ENCODE measurements at places on chromosomes 12 and 14.
A peak's percentile ranks its signal among the peaks of the same experiment; 100 is the strongest.

DNA sequence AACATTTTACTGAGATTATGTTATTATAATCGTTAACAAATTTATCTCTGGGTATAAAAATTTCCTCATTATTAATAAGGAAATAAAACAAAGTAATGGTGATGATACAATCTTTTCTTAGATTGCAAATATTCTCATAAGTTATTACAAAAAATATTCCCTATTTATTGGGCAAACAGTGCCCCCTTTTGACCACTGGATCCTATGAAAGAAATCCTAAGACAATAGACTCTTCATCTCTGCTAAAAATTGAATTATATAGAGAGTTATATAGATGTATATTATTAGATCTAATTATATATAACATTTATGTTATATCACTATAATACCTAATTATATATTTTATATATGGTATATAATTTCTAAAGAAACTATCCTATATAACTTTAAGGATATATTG is 94.2 kb upstream of the FGD4 start:
- DNase-seq: peak; percentile 13

GRCh38 chr12:56565510-56566101 is 44.0 kb downstream of the RBMS2 start:
- DNase-seq: peak; percentile 79

DNA sequence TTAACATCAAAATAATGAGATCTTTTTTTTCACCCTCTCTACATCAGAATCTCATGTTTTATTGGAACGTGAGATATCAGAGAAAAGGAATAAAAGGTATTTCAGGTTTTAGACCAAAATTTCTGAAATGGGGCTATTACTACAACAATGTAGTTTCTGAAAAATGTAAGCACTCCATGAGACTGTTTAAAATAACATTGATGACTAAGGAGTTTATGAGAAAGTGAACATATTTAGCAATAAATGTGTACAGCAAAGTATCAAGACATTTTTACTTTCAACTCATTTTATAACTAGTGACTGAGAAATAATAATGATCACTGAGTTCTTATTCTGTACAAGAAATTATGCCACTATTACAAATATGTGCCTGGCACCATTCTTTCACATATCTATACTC is 39.3 kb upstream of the ABCC9 start:
- no peak for DNase-seq

DNA sequence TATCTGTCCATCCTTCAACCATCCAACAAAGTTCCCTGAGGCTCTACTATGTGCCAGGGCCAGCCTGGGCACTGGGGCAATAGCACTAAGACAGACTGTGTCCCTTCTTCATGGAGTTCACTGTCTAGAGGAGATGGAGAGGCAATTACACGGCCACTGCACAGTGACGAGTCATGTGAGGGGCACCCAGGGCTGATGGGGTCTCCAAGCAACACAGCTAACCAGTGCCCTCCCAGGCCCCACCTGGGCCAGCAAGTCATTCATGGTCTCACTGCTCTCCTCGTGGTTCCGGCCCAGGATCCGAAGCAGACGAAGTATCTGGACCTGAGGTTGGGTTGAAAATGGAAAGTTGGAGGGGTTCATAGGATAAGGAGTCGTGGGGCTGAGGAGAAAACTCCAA is 2.7 kb downstream of the AP1G2 start:
- DNase-seq: no peak

GRCh38 chr14:106396999-106397398 is 870.6 kb downstream of the TMEM121 start:
- no peak for DNase-seq

DNA sequence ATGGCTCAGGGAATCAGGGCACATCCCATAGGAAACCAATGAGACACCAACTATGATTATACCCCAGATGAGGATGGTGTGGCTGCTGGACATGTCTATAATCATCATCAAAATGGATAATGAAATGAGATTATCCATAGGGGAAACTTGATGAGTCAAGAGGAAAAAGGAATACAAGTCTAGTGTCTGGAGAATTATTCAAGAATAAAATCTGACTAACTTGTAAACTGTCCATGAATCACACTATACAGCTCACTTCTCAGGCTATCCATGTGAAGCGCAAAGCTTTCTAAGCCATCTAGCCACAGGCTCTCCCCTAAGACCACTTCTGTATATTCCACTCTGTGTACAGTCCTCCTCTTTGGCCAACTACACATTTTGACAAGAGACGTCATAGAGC is 52.5 kb downstream of the DUSP16 start:
- DNase-seq: peak; percentile 73

DNA sequence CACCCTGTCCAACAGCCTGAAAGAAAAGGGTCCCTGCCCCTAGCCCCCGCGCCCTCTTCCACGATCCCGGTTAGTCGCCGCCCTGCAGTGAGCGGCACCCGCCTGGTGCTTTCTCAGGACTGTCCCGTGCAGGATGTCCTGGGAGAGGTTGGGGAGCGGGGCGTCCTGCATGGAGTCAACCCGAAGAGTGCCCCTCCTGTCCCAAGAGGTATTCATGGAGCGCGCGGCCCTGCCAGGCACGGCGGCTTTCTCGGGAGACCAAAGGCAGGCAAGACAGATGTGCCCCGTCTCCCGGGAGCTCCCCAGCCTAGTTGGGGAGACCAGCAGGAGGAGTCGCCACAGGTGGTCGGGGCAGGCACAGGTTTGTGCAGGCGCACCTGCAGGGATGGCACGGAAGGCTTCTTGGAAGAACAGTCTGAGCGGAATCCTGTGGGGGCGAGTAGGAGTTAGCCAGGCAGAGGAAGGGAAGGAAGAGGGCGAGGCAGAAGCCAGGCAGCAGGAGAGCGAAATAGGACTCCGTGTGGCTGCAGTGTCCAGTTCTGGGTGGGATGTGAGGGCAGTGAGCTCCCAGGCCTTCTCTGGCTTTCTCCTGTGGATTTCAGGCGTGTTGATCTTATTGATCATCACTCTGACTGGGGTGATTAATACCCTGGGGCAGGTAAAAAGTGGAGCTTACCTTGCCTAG is 723 bp downstream of the SIVA1 start:
- no peak for DNase-seq

GRCh38 chr14:89428546-89429198 is 11.6 kb upstream of the FOXN3 start:
- DNase-seq: no peak
